ENCODE measurements at places on chromosomes 3 and 15.

GRCh38 chr15:25053000-25053815 lies 98.4 kb downstream of the SNRPN start:
- DNase-seq: no peak

- peak; percentile 70 for DNase-seq
These were observed 19.1 kb upstream of the EPB42 start for GRCh38 chr15:43239732-43240491.

DNA sequence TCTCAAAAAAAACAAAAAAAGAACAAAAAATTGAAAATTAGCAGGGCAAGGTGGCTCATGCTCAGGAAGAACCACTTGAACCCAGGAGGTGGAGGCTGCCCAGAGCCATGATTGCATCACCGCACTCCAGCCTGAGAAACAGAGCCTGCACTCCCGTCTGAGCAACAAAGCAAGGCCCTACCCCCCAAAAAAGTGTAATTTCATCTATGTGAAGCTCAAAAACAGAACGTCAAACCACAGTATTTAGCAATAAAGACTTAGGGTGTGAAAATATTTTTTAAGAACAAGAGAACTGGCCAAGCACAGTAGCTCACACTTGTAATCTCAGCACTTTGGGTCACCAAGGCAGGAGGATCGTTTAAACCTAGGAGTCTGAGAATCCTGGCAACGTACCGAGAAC lies 38.2 kb downstream of the STAG1 start:
- peak; percentile 62 for DNase-seq

DNA sequence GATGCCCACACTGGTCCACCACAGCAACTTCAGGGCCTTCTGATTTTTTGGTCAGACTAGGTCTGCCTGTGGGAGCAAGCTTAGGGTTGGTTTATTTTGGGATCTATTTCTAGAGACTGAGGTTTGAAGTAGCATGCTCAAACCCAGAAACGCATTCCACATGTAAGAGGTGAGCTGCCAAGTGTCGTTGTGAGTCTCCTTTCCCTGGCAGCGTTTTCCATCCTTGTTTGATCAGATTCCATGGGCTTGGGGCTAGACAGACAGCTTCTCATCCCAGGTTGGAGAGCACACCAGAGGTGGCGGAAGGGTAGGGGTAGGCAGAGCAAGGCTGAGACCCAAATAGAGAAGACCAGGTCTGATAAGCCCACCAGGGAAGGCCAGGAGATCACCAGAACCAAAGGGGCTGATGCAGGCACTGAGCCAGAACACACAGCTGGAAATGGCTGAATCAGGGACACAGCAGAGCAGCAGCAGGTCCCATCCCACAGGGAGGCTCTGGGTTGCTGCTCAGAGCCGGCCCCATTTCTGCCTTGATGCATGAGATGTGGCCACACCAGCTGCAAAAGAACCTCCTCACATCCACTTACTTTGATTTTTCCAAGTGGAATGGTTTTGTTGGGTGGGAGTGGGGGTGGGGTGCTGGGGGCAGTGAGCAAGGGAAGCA lies 186.8 kb downstream of the THSD4 start:
- no peak for DNase-seq

GRCh38 chr3:77137559-77137958 lies 97.7 kb downstream of the ROBO2 start:
- no peak for DNase-seq
